ENCODE measurements at places on chromosomes 7 and 10.

GRCh38 chr7:157841773-157842370, 505.1 kb downstream of the DNAJB6 start:
- DNase-seq: no peak

DNA sequence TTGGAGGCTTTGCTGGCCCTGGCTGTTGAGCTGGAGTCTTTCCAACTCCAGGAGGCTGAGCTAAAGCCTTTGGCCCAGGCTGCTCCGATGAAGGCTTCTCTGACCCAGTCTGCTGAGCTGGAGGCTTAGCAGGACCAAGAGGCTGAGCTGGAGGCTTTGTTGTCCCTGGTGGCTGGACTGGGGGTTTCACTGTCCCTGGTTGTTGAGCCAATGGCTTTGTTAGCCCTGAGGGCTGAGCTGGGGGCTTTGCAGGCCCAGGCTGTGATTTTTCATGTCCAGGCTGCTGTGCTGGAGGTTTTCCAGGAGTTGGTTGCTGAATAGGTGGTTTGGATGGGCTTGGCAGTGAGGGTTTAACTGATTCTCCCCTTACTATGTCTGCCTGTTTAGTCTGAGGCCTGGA, 7.3 kb downstream of the PCLO start:
- no peak for DNase-seq

DNA sequence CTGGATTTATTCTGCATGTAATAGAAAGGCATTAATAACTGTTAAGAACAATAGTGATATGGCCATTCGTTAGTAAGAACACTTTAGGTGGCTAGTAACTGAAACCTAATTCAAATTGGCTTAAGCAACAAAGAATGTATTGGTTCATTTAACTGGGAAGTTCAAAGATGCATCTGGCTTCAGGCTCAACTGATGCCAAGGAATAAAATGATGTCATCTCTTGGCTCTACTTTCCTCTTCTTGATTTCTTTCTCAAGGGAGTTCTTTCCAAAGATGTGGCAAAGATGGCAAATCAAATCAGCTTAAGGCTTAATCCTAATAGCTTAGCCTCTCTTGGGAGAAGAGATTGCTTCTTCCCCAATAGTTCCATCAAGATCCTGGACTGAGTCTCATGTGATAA, 51.6 kb downstream of the PIK3CG start:
- DNase-seq: no peak

GRCh38 chr7:14195871-14196270, 206.4 kb upstream of the ETV1 start:
- no peak for DNase-seq

DNA sequence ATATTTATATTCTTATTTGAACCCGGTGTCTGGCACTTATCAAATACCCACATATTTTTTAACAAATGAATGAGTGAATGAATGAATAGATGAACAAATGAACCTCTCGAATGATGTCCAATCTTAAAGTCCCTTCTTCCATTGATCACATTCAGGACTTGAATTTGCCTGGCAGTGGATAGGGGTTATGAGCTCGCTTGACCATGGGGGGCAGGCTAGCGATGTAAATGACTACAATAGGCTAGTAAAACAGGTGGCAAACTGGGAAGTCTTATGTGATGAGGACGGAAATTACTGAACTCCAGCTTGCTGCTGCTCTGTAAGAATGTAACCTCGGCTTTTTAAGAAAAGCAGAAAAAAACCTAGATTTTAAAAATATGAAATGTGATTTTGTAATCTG, 247.7 kb upstream of the DKK1 start:
- DNase-seq: no peak

DNA sequence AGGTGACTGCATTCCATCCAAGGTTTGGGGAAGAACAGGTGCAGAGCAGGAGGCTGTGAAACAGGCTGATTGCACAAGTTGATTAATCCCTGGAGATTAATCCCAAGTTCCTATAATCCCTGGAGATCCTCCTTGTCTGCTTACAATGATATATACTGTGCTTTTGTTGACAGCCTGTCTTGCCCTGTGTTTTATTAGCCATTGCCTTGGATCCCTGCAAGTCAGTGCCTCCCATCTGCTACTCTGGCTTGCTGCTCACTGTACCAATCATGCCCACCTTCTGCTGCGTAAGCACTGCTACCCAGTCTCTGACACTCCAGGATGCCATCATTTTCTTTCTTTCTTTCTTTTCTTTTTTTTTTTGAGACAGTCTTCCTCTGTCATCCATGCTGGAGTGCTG, 65.4 kb downstream of the ANKRD61 start:
- DNase-seq: no peak
